Ecto neural progenitor cell (in vitro differentiated cells): ENCODE measurements at places on chromosomes 4 and X.

GRCh38 chr4:87171944-87172343 is 48.5 kb downstream of the KLHL8 start:
- DNase-seq: no peak

GRCh38 chr4:100929135-100929534 is 411.3 kb upstream of the EMCN start:
- no peak for DNase-seq

DNA sequence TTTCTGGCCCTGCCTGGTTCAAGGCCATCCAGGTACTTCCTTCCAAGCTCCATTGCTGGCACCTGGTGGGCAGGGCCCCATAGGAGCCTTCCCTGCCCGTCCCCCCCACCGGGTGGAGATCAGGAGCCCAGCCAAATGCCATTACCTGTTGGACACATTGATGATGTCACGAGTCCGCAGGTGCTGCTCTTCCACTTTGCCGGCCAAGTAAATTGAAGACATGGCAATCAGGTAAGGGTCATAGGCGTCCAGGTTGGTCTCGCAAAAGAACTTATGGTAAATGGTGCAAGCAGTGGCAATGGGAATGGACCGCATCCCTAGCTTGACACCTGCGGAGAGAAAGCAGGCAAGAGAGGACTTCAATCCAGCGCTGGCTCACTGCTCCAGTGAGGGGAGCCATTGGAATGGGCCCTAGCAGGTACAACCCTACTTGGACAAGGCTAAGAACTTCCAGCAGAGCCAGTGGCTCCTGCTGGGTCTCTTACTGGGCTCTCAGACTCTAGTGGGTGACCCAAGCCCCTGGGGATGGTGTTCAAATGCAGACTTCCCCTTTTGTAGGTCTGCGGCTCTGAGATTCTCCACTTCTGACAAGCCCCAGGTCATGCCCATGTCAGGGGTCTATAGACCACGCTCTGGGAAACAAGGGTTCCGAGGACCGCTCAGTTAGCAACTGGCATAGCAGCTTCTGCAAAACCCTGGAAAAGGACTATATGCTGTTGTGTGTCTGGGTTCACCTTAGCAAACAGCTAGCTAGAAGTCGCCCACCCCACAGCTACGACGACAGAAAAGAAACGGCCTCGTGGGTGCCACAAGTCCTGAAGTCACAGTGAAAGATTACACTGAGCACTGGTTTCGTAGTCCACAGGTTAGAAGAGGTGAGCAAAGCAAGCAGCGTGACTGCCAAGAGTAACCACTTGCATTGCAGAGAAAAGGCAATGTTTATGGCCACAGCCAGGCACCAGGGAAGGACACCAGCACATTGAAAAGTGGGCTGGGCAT is 2.8 kb downstream of the CCNQ start:
- DNase-seq: no peak

GRCh38 chrX:17674601-17675000 is 62.7 kb upstream of the SCML1 start:
- no peak for DNase-seq

- no peak for DNase-seq
Measured at GRCh38 chr4:53847965-53848364, 216.4 kb downstream of the CHIC2 start.

GRCh38 chr4:137408527-137409177 is 123.6 kb downstream of the PCDH18 start:
- no peak for DNase-seq

GRCh38 chrX:111869639-111870034 is 6.3 kb upstream of the TRPC5OS start:
- peak; percentile 64 for DNase-seq

- no peak for DNase-seq
Measured at GRCh38 chr4:156638925-156639605, 332.5 kb downstream of the PDGFC start.

- no peak for DNase-seq
Measured at GRCh38 chr4:112910109-112910736, 139.2 kb upstream of the ANK2 start.

DNA sequence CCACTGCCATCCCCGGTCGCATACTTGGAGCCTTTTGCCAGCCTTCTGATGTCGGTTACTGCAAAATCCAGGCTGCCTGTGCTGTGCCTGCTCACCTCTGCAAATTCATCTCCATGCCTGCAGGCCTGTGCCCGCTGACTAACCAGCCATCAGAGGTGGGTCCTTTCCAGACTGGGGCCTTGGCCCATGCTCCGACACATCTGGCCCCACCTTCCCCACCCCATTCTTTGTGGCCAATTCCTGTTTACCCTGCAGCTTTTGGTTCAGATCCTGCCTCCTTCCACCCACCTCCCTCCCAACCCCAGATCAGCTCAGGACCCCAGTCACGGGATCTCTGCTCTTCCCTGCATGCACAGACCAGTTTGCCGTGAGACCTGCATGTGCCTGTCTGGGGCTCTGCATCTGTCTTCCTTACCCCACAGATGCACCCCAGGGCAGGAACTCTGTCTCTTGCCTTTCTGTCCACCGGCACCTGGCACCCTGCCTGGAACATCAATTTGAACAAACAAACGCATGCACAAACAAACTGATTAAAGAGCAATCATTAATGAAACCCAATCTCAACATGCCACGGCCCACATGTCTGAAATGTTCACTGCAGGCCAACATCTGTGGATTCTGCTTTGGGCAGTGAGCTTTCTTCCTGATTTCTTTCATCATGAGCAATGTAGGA is 112.8 kb upstream of the PSAPL1 start:
- no peak for DNase-seq

GRCh38 chr4:31370866-31371465 is 650.8 kb downstream of the PCDH7 start:
- no peak for DNase-seq

DNA sequence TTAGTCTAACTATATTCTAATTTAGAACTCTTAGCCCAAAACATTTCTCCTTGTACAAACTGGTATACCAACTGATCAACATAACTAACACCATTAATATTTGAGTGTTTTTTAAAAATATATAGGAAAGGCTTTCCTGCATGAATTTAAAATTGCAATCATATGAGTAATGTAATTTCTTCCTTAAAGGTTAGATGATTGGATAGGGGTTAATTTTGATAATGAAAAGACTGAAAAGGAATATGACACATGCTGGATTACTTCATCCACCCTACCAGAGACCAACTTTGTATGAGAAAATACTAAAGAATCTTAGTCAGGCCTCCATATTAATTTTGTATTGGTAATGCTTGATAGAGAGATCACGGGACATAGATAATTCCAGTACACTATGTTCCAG is 25.1 kb upstream of the PLS3 start:
- DNase-seq: no peak

GRCh38 chr4:46081674-46082073 is 42.2 kb downstream of the GABRG1 start:
- no peak for DNase-seq

DNA sequence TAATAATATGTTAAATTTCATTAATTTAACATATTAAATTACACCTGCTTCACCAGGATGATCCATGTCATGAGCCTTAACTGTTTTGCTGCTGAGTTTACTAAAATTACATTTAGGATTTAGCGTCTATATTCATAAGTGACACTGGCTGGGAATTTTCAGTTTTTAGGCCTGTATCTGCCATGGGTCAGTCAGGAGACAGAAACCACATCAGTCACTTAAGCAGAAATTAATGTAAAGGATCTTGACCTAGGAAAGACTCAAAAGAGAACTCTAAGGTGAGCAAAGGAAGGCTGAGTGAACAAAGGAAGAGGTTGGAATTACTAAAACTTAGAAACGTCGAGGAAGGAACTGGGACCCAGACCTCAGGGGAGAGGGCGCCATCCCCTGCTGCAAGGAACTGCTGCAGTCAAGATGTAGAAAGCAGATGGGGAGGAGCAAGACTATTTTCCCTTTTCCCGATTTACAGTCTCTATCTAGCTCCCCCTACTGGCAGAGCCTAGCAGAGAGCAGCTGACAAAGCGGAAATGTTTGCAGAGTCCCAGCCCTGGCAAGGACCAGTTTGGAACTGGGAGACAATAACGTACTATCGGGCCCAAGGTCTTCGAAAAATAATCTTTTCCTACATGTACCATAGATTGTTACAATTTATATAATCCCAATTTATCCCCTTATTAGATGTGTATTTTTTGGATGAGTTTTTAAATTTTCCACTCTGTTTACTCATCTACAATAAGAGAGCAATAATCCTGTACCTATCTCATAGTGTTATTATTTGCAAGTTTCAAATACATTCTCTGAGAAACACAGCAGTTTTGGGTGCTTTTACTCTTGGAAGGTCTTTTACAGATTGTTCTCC is 22.6 kb upstream of the RBBP7 start:
- peak; percentile 82 for DNase-seq

GRCh38 chr4:81196126-81196650 is 18.8 kb downstream of the PRKG2 start:
- DNase-seq: no peak

DNA sequence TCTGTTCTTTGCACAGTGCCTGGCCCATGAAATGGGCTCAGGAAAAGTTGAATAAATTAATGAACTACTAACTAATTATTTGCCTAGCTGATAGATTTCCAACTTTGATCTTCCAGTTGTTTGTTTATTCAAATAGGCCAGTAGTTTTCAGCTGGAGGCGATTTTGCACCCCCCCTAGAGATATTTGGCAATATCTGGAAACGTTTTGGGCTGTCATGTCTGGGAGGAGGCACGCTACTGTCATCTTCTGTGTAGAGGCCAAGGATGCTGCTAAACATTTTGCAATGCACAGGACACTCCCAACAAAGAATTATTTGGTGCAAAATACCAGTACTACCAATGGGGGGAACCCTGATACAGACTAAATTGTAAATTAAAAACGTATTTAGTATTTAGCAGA is 81.9 kb downstream of the VCX2 start:
- DNase-seq: no peak

GRCh38 chr4:67452100-67452845 is 93.0 kb downstream of the CENPC start:
- no peak for DNase-seq

GRCh38 chrX:100447655-100448397 is 37.8 kb upstream of the PCDH19 start:
- DNase-seq: peak; percentile 64

DNA sequence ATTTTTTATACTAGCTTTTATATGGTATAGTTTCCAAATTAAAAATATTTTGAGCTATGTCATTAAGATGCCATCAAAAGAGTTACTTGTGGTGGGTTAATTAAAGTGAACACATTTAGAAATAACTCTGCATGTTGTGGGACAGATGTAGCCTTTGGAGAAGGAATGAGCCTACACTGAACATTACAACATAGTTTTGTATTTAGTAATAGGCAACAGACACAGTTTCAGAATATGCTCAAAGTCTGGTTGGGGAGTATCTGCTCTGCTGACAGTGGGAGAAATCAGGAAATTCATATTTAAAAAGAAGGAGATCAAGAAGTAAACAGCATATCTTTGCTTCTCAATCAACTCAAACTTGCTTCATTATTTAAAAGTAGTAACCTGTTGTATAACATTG is 23.7 kb downstream of the EMCN start:
- no peak for DNase-seq

DNA sequence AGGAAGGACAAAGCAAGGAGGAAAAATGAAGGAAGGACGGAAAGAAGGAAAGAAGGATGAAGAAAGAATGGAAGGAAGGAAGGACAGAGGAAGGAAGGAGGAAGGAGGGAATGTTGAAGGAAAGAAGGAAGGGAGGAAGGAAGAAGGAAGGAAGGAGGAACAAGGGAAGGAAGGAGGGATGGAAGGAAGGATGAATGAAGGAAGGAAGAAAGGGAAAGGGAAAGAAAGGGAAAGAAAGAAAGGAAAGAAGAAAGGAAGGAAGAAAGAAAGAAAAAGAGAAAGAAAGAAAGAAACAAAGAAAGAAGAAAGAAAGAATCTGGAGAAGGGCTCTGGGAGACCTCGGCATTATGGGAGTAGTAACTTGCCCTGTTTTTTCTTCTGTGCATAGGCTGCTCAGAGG is 70.8 kb upstream of the SHISA3 start:
- no peak for DNase-seq

GRCh38 chr4:129668092-129668491 is 572.1 kb downstream of the C4orf33 start:
- DNase-seq: no peak

- no peak for DNase-seq
Measured at GRCh38 chr4:120353235-120353634, 286.6 kb upstream of the MAD2L1 start.

DNA sequence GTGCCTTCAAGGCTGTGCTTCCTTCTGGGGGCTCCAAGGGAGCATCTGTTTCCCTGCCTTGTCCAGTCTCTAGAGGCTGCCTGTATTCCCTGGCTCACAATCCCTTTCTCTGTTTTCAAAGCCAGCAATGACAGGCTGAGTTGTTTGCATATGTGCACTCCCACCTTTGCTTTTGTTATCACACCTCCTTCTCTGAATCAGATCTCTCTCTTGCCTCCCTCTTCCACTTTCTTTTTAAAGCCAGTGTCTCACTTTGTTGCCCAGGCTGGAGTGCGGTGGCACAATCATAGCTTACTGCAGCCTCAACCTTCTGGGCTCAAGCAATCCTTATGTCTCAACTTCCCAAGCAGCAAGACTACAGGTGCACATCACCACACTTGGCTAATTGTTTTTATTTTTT is 37.1 kb upstream of the LEF1 start:
- DNase-seq: no peak

DNA sequence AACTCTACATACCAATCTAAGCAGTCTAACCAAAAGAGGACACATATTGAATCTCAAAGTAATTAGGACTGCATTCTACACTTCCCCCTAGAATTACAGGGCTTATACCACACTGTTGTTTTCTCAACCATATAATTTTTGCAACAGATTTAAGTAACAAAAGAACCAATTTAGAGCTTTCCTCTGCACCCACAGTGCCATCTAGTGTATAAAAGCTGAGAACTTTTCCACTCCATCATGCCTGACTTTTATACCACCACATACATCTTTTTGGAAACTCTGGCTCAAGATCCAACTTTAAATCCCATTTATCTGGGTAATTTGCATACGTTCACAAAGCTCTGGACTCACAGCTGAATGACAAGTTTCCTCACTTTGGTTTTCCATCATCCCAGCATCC is 99.5 kb downstream of the EFHC2 start:
- no peak for DNase-seq

DNA sequence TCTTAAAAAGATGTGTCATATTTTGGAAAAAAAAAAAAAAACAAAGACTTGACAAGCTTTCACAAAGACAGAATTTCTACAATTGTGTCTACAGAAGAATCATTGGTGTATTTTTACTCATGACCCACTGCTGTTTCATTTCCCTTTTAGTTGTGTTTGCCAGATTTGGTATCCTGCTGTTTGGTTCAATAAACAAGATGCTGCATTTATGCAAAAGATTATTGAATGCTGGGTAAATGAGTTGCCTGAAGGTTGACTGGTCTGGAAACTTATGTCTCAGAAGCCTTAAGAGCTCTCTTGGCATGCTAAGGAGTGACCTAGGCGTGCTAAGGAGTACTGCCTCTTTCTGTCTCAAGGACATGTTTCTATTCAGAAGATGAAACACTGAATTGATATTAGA is 64.9 kb upstream of the NPY2R start:
- DNase-seq: no peak

- DNase-seq: no peak
Measured at GRCh38 chr4:119310826-119311225, 11.1 kb downstream of the FABP2 start.

- no peak for DNase-seq
Measured at GRCh38 chr4:89298788-89299152, 8.8 kb downstream of the GPRIN3 start.

GRCh38 chrX:54494166-54494988 is 1.7 kb downstream of the FGD1 start:
- no peak for DNase-seq

- DNase-seq: no peak
Measured at GRCh38 chr4:123588631-123589241, 192.1 kb downstream of the SPRY1 start.
